Stimulated activated CD8-positive, alpha-beta memory T cell treated with anti-CD3 and anti-CD28 coated beads, Interleukin-15, amount 100 ng/mL, for 4 hours (primary cell): ENCODE measurements at places on chromosomes 1 and 21.

GRCh38 chr21:41419921-41420862 lies 5.8 kb upstream of the MX1 start:
- DNase-seq, result peak; percentile 42

GRCh38 chr1:25041916-25042315 lies 111.8 kb upstream of the RUNX3 start:
- DNase-seq, result no peak

GRCh38 chr1:69320757-69321211 lies 246.9 kb upstream of the LRRC7 start:
- DNase-seq, result no peak

DNA sequence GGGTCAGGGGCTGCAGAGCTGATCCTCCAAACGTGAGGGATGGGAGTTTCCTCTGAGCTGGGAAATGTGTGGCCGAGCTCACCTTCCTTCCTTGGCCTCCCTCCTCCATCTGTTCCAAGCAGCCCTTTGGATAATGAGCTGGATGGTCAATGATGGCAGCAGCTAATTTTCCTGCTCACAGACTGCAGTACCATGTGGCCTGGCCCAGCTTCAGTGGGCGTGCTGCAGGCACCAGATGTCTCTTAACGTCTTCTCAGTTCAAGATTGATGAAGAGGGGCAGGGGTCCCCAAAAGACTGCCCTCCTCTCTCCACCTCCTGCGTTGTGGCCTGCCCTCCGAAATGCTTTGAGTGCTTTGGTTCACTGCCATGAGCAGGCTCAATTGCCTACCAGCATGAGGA lies 86.0 kb downstream of the UBIAD1 start:
- DNase-seq, result no peak

- DNase-seq, result no peak
Observed at GRCh38 chr1:237219751-237220642, 178.0 kb downstream of the RYR2 start.

GRCh38 chr1:91685994-91686393 lies 185.3 kb downstream of the CDC7 start:
- no peak for DNase-seq

GRCh38 chr1:213429642-213430041 lies 378.6 kb downstream of the RPS6KC1 start:
- DNase-seq, result no peak
